ENCODE measurements at places on chromosomes 6 and 20.

DNA sequence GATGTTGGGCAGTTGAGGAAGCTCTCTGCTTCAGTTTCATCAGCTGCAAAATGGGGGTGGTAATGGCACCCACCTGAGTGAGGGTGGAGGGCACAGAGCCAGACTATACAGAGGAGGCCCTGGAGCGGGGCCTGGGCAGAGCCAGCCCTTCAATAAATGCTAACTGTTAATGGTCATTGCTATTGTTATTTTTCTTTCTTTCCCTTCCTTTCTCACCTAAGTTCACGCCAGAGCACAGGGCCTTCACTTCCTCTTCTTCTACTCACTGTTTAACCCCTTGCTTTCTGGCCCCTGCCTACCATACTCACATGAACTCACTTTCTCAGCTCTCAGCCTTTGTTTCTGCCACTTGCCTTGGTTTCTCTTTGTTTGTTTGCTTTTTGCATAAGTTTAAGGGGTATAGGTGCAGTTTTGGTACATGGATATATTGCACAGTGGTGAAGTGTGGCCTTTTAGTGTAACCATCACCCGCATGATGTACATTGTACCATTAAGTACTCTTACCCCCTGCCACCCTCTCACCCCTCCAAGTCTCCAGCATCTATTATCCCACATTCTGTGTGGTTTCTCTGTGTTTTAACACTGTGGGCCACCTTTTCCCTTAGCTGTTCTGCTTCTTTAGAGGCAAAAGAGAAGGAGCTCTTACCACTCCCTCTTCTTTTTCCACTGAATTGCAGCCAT, 7.5 kb upstream of the RREB1 start:
- DNase-seq: no peak

GRCh38 chr6:31780507-31781243, 3.5 kb upstream of the VWA7 start:
- no peak for DNase-seq

DNA sequence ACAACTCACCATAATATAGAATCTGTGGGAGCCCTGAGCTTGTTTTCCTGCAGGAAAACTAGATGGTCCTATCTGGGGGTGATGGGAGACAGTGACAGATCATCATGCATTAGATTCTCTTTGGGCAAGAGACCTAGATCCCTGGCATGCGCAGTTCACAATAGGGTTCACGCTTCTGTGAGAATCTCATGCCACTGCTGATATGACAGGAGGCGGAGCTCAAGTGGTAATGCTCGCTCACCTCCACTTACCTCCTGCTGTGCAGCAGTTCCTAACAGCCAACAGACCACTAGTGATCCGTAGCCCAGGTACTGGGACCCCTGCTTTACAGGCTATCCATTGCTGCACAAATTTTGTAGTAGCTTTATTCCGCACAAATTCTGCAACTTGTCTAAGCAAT, 84.5 kb downstream of the HIVEP2 start:
- DNase-seq: no peak

DNA sequence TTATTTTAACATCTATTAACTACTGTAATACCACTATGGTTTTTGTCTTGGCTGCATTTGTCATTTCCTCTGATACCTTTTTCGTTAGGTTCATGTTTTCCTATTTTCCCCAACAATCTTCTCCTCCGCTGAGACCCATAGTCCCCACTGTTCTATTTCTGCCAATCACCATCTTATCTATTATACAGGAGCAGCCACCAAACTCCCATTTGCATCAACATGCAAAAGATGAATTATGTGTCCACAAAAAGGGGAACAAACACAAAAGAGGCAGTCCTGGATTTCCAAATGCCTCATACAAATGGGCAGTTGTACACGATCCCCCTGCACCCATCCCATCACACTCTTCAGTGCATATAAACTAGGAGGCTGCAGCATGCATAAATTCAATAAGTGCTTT, 121.7 kb upstream of the MYLIP start:
- no peak for DNase-seq

DNA sequence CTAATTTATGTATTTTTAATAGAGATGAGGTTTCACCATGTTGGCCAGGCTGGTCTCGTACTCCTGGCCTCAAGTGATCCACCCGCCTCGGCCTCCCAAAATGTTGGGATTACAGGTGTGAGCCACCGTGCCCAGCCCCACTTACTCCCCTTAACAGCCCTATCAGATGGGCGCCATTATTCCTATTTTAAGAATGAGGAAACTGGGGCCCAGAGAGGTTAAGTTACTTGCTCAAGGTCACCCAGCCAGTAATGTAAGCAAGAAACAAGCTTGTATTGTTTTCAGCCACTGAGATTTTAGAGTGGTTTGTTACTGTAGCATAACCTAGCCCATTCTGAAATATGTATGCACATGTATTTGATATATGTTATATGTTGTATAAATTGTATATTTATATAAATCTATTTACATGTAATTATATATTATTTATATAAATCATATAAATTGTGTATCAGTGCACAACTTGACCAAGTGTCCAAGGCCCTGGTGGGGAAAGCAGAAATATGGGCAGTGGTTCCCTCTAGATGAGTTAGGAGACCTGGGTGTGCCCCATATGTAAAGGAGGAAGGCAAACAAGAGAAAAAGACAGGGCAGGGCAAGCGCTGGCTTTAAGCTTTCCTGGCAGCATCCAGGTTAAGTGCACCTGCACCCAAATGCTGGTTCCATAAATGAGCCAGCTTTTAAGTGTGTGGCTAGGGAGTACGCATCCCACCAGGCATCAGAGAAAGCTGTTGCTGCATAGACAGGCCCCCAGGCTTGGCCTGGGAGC, 1.2 kb upstream of the GUCA1A start:
- DNase-seq: no peak

GRCh38 chr6:113221850-113222249, 635.3 kb upstream of the MARCKS start:
- no peak for DNase-seq

DNA sequence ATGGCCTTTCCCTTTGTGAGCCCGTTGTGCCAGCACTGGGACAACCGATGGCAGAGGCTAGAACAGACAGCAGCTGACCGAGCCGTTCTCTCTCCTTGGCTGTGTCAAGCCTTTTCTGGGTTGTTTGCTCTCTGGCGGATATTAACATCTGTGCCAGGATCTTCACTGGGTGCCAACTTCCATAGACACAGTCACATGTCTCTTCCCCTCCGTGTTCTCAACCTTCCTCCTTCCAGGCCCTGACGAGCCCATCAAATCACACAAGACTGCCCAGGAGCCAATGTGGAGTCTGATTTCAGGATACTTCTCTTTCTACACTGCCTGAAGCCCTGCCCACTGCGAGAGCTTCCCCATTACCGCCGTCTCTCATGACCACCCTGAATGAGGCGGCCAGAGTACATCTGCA, 111.0 kb upstream of the RALGAPA2 start:
- no peak for DNase-seq

DNA sequence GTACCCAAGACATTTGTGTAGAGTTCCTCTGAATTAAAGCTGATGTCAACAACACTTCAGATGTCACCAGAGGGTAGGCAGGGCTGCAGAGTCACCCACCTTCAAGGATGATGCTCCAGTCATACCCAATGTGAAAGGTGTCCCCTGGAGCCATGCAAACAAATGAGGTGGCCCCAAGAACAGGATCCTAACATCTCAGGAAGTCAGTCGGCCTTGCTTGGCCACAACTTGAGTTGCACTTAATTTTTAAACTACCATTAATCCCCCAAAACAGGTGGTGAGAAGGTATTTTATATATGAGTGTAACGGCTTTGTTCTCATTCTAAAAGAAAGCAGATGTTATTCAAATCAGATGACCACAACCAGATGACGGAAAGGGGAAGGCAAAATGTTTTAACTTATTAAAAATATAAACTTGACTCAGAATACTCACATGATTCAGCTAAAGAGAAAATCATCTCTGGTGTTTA, 21.1 kb upstream of the SERPINB1 start:
- no peak for DNase-seq

DNA sequence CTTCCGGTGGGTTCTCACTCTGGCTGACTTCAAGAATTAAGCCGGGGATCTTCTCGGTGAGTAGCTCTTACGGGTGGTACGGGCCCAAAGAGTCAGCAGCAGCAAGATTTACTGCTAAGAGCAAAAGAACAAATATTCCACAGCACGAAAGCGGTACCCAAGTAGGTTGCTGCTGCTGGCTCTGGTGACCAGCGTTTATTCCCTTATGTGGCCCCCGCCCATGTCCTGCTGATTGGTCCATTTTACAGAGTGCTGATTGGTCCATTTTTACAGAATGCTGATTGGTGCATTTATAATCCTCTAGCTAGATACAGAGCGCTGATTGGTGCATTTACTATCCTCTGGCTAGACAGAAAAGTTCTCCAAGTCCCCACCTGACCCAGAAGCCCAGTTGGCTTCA, 44.3 kb downstream of the FAM50B start:
- no peak for DNase-seq

DNA sequence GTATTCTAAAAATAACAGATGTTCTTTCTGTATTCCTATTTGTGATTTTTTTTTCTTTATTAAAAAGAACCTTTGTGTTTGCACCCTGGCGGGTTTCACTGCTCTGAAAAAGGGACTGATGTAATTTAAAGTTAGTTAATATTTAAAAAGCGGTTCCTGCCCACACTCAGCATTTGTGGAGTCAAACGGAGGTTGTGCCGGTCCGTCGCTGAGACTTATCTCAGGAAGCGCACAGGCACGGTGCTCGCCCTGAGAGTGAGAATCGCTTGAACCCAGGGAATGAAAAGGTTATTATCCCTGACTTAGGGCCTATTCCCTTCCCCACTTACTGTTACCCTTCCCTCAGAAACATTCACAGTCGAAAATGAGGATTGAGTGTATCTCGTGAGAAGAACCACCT, 366.7 kb downstream of the THBS2 start:
- no peak for DNase-seq

- DNase-seq: no peak
Measured at GRCh38 chr6:168585441-168585840, 144.5 kb downstream of the SMOC2 start.

GRCh38 chr20:4681401-4681800, 40.3 kb upstream of the PRND start:
- no peak for DNase-seq

DNA sequence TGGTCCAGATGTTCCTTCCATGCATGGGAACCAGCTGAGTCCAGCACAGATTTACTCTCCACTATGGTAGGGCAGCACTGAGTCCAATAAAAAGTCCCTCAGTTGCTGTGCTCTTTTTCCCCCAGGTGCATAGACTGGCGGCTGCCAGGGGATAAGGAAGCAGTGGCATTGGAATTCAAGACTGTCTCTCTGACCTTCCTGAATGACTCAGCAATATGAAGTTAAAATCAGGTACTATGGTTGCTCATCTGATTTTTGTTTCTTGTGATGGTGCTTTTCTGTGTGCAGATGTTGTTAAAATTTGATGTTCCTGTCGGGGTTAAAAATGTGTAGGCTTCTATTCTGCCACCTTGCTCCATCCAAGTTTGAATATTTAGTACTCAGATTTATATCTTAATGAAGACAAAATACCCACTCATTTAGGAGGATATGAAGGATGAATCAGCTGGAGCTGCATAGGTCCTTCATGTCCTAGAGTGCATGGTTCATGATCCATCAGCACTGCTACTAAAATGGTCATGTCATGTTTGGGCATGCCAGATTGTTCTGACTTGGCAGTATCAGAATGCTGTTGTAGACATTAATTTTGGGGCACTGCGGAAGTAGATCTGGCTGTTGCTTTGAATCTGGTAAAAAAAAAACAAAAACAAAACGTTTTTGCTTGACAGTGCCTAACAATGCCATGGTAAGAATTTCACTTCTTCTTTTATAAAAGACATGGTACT, 321.2 kb upstream of the MAP3K7 start:
- no peak for DNase-seq

DNA sequence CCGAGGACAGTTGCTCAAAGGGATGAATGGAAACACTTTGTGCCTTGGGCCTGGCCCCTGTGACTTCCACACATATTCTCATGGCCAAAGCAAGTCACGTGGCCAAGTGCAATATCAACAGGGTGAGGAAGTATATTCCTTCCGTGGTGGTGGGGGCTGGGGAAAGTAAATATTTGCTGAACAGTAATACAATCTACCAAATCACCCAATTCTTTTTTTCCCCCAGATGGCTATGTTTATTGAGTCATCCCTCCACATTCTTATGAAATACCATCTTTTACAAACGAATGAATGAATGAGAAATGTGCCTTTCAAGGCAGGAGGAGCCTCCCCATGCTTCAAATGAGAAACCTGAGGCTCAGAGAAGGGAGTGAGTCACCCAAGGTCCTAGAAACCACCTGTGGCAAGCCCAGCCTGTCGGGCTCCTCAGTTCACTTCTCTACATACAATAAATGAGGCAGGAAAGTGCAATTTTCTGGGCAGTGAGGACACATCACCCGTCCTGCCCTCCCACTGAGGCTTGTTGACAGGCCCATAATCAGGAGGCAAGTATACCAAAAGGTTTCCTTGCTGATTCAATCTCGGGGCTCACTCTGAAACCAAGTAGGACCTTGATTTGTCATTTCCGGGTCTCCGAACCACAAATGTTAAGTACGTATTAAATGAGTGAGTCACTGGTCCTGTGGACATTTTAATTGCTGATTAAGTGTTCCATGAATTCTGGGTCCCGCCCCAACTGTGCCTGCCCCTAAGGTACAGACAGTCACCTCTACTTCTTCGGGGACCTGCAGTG, 25.3 kb upstream of the TOP1 start:
- peak; percentile 50 for DNase-seq

DNA sequence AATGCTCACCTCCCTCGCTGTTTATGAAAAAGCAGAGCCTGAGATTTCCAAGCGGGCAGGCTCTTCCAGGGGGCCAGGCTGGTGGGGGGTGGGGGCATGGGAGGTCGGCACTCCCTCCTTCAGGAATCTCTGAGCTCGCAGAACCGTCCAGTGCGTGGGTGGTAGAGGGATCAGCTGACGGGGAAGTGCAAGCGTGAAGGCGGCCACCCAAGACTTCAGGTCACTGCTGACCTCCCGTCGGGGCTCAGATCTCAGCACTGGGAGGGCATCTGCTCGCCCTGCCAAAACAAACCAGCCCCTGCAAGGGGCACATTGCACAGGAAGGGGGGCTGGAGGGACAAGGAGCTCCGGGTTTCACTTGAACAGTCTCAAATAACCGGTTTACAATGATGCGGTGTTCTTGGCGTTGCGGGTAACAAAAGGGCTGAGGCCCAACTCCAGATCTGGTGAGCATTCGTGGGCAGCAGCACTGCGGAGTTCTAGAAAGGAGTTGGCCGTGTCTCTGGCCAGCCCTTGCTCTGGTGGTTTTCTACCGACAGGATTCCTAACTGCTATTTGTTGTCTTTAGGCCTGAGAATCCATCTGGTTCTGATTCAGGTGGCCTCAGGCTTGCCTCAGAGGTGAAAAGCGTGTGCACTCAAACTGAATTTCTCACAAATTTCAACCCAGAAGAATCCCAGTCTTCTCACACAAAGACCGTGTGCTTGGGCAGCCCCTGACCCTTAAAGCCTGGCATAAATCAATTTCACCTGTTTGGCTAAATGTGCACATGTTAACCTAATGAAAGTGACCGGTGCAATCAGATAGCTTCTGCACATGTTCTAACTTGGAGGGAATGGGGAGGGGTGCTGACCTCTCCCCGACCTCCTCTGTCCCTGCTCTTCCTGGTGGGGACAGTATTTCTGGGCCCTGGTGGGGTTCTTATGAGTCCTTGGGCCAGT, 191.6 kb downstream of the MYLK4 start:
- DNase-seq: no peak

- DNase-seq: no peak
Measured at GRCh38 chr20:61718361-61719005, 347.2 kb downstream of the TAF4 start.
